ENCODE measurements at places on chromosomes 12 and 14. TPM values are rescaled to one million over a fixed set of nuclear protein-coding genes. Genes with fewer than 3 reads are reported as not detected.

- peak; percentile 0 for DNase-seq
These were observed 24.4 kb upstream of the TBX5 start for GRCh38 chr12:114430306-114430705.

DNA sequence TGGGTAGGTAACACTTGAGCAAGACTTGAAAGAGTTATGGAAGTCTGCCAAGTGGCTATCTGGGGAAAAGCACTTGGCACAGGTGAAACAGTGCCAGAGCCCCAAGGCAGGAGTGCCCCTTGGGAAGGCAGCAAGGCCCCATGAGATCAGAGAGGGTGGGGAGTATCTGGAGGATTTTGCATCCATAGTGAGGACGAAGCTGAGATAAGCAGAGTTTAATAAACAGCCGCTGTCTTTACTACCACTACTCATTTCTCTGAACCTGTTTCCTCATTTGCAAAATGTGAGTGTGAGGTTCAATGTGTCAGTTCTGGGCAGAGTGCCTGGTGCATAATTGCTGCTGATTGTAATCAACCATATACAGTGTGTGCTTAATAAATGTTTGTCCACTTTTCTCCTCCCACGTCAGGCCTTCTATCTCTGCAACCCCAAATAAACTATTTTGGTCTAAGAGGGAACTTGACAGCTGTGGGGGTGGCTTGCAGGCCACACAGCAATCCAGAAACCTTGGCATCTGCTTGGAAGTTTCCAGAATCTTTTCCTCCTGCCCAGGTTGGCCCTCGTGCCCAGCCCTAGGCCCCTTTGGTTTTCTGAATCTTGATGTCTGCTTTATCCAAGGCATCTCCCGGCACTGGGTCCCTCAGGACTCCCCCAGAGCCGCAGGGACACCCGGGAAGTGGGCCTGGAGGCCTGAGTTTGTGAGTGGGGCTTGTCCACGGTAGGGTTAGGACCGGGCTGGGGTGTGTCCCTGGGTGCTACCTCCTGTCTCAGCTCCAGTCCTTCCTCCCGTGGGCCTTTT, 4.5 kb downstream of the ABCB9 start:
- DNase-seq, result peak; percentile 70

DNA sequence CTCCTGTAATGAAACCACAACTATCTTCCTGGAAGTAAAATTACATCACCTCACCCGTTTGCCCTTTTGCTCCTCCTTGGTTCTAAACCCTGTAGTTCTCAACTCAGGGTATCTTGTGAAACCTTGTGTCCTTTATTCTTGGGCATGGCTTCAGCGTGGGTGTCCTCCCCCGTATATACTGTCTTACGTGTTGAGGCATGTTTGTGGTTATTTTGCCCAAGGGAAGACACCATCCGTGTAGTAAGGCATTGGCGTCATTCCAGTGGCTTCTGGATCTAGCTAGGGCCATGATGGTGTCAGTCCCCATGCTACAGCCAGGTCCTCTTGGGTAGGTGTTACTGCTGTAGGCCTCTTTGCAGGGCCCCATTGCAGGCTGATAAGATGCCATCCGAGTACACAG, 115.4 kb downstream of the ZFP36L1 start:
- no peak for DNase-seq

GRCh38 chr12:127272864-127273263, 994.1 kb upstream of the TMEM132C start:
- DNase-seq, result no peak

- DNase-seq, result peak; percentile 42
These were observed 7.0 kb upstream of the NUAK1 start for GRCh38 chr12:106145539-106146447.

- DNase-seq, result no peak
These were observed 679.2 kb downstream of the RPL10L start for GRCh38 chr14:45972416-45972815.

GRCh38 chr12:7072035-7072434, 11.5 kb downstream of the C1S start:
- no peak for DNase-seq

Gene BMP4
- 12.7 TPM for total RNA-seq

- no peak for DNase-seq
These were observed 250.4 kb downstream of the FOXN3 start for GRCh38 chr14:89166633-89167032.

Gene NOS1
- not detected for total RNA-seq

Gene TOMM20L
- total RNA-seq, result not detected

- DNase-seq, result no peak
These were observed 231.1 kb downstream of the CACNA1C start for GRCh38 chr12:2283916-2284315.

DNA sequence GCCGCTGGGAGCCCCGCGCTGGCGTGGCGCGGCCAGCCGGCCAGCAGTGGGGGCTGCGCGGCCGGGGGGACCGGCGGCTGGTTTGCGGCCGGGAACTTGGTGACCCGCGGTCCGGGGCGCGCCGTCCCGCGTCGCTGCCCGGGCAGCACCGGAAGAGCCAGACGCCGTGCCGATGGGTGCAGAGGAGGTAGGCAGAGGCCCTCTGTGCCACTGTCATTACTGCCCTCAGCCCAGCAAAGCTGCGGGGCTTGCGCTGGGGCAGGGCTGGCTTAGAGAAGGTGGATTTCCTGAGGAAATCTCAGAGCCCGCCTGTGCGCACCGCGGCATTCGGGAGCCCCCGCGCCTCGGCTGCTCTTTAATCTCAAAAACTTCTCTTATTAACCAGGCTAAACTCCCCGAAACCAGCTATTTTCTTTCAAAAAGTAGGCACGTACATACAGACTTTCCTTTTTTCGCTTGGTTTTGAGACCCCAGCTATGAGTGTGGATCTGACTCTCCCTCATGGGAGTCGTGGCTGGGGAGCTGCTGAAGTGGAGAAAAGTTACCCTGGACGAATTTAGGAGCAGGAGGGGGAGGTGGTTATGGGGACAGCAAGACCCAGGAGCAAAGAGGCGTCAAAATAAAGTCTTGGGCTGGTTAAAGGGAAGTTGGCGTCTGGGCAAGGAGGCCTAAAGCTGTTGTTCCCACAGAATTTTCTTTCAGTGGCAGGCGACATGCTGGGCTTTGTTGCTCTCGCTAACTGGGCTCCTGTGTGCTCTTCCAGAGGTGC, 802 bp downstream of the SUSD6 start:
- peak; percentile 41 for DNase-seq

Gene BCL2L14
- not detected for total RNA-seq

Gene ARHGEF40
- total RNA-seq, result 67.3 TPM

- DNase-seq, result peak; percentile 32
These were observed 17.0 kb downstream of the PSEN1 start for GRCh38 chr14:73153272-73153671.

GRCh38 chr12:108117902-108118301, 11.2 kb upstream of the WSCD2 start:
- DNase-seq, result no peak

GRCh38 chr12:40157336-40157735, 51.5 kb upstream of the SLC2A13 start:
- DNase-seq, result no peak

- DNase-seq, result no peak
These were observed 3.9 kb upstream of the KRT4 start for GRCh38 chr12:52817699-52818238.

GRCh38 chr12:122064780-122065588, 13.6 kb upstream of the MLXIP start:
- peak; percentile 67 for DNase-seq

Gene PLEKHH1
- 0.05 TPM for total RNA-seq

Gene WNT1
- total RNA-seq, result not detected

GRCh38 chr14:80948291-80948690, 6.8 kb upstream of the CEP128 start:
- DNase-seq, result no peak
